ENCODE measurements at places on chromosomes 5 and 9. TPM values are rescaled to one million over a fixed set of nuclear protein-coding genes. Genes with fewer than 3 reads are reported as not detected.

LCP2 gene
- total RNA-seq, result 73.7 TPM

DNA sequence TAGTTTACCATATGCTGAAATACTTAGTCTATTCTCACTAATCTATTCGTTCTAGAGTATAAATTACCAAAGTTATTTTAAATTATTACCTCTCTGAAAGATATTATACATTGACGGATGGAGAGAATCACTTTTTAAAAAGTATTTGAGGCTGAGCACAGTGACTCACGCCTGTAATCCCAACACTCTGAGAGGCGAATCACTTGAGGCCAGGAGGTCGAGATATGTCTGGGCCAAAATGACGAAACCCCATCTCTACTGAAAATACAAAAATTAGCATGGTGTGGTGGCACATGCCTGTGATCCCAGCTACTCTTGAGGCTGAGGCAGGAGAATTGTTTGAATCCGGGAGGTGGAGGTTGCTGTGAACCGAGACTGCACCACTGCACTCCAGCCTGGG is 64.0 kb upstream of the SPATA31C2 start:
- DNase-seq, result no peak

CTNNAL1 gene
- 32.2 TPM for total RNA-seq

DNA sequence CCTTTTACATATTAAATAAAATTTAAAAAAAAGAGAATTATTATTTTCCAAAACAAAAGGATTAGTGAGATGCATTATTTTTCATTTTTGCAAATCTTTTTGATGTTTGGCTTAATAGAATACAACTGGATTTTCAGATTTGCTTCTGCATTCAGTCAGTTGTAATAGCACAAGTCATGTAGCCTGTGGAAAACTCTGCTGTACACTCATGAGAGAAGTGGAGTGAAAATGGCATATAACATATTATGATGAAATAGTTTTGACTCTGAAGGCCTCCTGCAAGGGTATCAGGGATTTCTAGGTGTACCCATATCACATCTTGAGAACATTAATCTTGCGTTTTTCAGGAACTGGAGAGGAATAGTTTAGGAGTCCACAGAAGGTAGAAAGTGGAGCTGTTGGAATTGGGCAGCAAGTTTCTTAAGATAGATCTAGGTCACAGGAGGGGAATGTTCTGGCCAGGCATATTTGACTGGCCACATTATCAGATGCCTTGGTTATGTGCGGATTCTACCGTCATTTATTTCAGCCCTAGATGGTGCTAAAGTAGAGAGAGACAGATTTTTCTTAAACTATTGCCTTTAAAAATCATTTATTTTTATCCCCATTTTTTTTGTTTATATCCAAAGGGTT is 16.4 kb downstream of the LNPEP start:
- DNase-seq, result no peak

Measured in thymus (tissue), 14 donors.